ENCODE measurements at places on chromosomes 5 and 9.

GRCh38 chr5:14009575-14009974, 65.1 kb upstream of the DNAH5 start:
- no peak for DNase-seq

DNA sequence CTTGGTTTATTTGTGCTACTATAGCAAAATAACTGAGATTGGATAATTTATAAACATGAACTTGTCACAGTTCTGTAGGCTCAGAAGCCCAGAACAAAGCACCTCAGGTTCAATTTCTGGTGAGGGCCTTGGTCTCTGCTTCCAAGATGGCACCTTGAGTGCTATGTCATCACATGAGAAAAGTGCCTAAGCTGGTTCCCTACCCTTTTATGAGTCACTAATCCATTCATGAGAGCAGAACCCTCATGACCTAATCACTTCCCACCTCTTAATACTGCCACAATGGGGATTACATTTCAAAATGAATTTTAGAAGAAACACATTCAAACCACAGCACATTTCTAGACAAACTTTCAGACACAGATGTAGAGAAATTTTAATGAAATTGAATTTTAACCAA, 98.2 kb upstream of the PRSS3 start:
- DNase-seq: no peak

DNA sequence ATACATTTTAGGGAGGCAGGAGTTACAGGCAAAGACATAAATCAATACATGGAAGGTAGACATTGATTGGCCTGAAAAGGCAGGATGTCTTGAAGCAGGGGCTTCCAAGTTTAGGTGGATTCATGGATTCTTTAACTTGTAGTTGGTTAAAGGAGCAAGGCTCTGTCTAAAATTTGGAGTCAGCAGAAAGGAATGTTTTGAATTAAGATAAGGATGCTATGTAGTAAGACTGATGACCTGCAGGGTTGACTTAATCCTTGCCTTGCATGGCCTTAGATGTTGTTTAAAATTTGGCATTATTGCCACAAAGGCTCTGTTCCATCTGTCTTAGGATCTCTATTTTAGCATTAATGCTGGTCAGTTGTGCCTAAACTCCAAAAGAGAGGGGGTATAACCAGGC, 171.3 kb downstream of the C5orf15 start:
- DNase-seq: no peak

DNA sequence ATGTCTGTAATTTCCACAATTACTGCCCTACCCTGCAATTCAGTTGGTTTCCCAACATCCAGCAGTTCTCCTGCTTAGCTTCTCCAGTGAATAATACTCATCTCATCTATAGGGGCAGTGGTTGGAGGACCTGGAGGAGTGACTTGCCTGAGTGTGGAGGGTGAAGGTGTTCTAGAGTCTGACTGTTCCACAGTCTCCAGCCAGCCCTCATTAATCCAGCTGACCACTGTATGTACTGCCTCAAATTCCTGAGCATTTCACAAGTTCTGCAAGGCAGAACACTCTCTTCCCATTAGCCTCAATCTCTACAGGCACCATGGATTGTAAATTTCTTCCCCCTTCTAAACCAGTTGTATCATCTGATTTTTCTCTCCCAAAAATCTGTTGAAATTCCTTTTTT, 147.4 kb upstream of the NFIL3 start:
- no peak for DNase-seq

- no peak for DNase-seq
Observed at GRCh38 chr5:159571501-159572244, 241.4 kb upstream of the IL12B start.

DNA sequence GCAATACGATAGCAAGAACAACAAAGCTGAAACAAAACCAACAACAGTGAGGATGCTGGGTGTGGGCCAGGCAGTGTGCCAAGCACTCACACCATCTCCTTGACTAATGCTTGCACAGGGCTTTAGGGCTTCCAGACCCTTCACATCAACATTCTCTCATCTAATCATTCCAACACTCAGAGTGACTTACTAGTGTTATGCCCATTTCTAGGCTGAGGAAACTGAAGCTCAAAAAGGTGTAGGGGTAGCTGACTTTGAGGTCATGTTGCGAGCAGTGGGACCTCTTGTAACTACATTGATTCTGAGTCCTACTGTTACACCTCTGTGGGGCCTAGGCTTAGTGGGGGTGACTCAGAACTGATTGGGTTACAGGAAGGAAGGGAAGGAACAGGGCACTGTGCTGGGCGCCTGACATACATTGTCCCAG, 9.7 kb downstream of the ANGPTL2 start:
- DNase-seq: no peak

All from left hindlimb (tissue), 1 donor.